Cortex of kidney (tissue), 1 donor: ENCODE measurements at places on chromosomes 7 and 10.

DNA sequence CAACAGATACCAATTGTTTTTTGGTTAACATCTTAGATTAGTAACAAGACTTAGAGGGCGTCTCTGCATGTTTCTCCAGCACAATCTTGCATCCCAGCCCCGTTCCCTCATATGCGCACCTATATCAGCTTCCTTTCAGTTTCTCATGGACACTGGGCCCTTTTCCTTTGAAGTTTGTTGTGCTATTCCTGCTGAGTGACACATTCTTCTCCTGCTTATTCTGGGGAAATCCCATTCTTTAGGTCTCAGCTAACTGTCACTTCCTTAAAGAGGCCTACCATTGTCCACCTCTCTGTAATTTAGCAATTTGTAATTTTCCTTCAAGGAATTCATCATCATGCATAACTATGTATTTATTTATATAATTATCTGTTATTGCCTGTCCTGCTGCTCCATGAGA, 110.3 kb upstream of the STEAP1B start:
- no peak for DNase-seq

GRCh38 chr10:66625709-66626590, 299.9 kb upstream of the LRRTM3 start:
- no peak for DNase-seq

- no peak for DNase-seq
Observed at GRCh38 chr7:142863891-142864685, 9.2 kb downstream of the EPHB6 start.

- no peak for DNase-seq
Observed at GRCh38 chr7:41994746-41995110, 242.3 kb downstream of the GLI3 start.

DNA sequence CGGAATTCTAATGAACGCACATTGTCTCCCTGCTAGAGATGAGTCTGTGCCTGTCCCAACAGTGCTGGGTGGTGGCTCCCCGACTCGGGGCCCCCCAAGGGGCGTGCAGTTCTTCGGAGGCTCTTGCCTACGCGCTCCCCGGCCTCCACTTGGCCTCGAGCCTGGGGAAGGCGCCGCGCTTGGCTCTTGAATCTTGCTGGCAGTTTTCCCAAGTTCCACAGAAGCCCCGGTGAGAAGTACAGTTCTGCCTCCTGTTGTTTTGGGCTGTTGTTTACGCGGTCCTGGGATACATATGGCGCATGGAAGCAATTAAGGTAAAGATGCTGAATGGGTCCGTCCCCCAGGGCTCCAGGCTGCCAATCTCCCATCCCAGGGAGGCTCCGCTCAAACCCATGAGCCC, 32.6 kb upstream of the UNCX start:
- DNase-seq = no peak

- DNase-seq = no peak
Observed at GRCh38 chr7:151060113-151060415, 675 bp downstream of the SLC4A2 start.

DNA sequence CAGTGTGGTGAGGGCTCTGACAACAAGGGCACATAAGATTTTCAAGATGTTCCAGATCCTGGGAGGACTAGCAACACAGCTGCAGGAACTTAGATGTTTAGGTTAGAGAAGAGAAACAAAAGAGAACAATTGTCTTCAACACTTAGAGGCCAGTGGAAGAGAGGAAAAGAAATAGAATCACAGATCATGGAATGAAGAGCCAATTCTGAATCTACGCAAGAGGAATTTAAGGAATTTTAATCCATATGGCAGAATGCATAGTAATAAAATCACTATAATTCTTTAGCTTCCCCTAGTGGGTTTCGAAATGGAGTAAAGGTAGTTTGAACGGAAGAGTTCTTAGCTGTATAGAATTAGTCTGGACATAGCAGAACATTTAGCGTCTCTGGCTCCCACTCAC, 114.6 kb upstream of the LRRTM3 start:
- DNase-seq = no peak

DNA sequence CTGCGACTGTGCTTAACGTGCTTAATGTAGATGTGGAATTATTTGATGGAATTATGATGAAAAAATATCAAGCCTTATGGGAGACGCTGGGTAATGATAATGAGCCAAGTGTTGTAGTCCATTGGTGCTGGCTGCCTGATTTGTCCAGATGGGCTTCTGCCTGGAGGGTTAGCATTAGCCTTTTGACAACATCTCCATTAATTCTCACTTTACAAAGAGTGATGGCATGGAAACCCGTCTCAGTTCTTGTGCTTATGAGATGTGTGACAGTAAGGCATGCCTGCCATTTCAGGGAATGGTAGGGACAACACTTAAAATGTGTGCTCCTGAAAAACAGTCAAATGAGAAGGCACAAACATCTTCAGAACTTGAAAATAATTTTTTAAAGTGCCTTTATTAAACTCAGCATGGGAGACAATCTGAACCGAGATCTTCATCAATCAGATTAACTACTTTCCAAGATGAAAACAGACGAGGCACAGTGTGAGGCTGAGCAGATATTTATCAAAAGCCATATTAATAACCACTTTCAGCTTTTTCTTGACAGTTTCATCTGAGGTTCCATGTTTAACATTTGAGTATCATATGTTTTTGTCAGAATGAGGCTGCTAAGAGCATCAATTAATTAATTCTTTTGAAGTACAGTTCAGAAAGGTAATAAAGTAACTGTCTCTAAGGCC, 473.1 kb downstream of the NXPH1 start:
- DNase-seq = no peak

GRCh38 chr10:108244443-108245228, 1080.1 kb upstream of the SORCS1 start:
- no peak for DNase-seq

DNA sequence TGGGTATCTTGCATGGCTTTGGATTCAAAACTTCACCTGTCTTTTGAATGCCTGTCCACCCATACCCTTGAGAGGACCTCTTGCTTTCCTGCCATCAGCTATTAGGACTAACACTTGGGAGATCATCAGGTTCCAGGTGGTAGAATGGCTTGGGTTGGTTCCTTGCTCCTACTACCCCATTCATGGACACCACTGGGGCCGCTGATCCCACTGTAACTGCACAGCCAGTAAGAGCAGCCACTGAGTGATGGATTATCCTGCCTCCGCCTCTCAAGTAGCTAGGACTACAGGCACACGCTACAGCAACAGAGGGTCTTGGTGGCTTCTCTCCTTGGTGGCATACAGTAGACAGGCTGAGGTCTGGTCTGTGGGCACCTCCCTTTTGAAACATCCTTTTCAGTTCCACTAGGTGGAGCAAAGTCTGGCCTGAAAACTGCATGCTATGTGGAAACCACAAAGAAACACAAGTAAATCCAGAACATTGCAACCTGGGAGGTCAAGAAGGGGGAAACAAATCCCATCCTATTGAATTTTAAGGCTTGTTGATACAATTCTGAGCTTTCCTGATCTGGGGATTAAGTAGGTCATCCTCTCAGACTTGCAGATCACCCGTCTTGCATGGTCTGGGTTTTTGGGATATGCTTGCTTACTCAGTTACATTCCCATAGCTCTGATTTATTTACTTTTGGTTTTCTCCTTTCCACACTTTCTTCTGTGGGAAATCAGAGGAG, 9.4 kb downstream of the WBP1L start:
- DNase-seq = no peak

- DNase-seq = no peak
Observed at GRCh38 chr10:132876131-132876860, 66.1 kb downstream of the CFAP46 start.

DNA sequence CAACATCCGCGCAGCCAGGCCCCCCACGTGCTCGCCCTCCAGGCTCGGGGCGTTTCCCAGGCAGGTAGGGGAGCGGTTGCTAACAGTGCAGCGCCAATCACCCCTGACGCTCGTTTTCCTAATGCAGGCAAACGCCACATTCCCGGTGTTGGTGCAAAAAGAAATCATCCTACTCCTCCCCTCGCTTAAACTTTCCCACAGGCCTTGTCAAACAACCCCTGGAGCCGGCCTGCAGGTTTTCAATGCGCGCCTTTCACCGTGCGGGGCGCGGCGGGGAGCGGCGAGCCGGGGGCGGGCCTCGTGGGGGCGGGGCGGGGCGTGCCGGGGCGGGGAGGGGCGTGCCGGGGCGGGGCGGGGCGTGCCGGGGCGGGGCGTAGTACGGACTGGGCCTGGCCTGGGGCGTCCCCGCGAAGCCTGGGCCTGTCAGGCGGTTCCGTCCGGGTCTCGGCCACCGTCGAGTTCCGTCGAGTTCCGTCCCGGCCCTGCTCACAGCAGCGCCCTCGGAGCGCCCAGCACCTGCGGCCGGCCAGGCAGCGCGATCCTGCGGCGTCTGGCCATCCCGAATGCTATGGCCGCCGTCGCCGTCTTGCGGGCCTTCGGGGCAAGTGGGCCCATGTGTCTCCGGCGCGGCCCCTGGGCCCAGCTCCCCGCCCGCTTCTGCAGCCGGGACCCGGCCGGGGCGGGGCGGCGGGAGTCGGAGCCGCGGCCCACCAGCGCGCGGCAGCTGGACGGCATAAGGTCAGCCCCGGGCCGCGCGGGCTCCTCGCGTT, at the start of gene ECHDC3:
ECHDC3 (plus strand) TSS at position 374 of the 770 bp plus-strand sequence; CDS start at position 569, 195 bp downstream.
- DNase-seq = peak; percentile 16

- no peak for DNase-seq
Observed at GRCh38 chr10:27663621-27664020, 82.0 kb downstream of the MKX start.

- DNase-seq = no peak
Observed at GRCh38 chr7:99563650-99564049, 5.2 kb downstream of the ZNF655 start.
